SIG-M5 (cell line): ENCODE measurements at places on chromosomes 16 and 17.

DNA sequence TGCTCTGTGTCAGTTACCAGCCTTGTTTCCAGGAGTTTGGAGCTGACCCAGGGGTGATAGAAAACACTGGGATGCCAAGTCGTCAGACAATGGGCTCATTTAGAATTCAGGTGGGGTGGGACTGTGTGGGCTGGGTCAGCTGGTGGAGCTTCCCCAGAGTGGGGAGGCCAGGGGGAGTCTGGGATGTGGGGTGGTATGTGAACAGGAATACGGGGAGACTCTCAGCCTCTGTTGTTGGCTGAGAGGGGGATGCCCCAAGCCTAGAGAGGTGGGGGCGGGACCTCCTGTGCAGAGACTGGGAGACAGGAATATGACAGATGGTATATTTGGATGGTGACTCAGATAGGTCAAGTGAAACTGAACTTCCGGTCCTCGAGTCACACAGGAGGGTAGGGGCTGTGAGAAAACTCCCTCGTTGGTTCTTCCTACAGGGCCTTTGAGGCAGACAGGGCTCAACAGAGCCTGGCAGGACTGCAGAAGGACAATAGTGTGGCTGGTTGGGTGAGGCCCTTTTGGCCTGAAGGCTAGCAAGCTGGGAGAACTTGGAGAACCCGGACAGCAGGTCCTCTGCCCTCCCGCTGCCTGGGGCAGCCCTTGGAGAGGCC lies 23.7 kb downstream of the CDH1 start:
- DNase-seq: no peak

GRCh38 chr17:37750768-37751475 lies 6.1 kb upstream of the HNF1B start:
- DNase-seq: no peak

- DNase-seq: no peak
These were observed 72.5 kb upstream of the AXIN2 start for GRCh38 chr17:65633988-65634387.

DNA sequence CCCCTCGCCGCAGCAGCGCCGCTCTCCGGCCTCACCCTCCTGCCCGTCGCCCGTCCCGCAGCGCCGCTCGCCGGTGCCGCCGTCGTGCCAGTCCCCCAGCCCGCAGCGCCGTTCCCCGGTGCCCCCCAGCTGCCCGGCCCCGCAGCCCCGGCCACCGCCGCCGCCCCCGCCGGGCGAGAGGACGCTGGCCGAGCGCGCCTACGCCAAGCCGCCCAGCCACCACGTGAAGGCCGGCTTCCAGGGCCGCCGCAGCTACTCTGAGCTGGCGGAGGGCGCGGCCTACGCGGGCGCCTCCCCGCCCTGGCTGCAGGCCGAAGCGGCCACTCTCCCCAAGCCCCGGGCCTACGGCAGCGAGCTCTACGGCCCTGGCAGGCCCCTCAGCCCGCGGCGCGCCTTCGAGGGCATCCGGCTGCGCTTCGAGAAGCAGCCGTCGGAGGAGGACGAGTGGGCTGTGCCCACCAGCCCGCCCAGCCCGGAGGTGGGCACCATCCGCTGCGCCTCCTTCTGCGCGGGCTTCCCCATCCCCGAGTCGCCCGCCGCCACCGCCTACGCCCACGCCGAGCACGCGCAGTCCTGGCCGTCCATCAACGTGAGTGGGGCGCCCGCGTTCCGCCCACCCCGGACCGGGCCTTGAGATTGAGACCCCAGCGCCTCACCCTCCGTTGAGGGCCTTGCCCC lies 15.0 kb downstream of the TBKBP1 start:
- DNase-seq: no peak

DNA sequence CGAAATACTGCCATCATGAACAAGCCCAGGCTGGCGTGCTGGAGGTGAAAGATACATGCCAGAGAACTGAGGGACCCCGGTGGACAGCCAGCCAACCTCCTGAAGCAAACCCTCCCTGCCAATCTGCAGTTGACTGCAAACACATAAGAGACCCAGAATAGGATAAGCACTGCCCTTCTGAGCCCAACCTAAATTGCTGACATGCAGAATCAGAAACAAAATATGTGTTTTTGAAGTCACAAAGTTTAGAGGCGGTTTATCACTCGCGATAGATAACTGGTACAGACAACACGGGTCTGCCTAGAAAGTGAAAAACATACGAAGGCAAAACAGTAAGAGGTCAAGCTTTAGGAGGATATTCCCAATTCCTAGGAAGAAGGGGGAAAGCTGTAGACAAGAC lies 14.6 kb downstream of the TOX3 start:
- DNase-seq: no peak
